Brain pericyte (primary cell): ENCODE measurements at places on chromosomes 2 and 18.

DNA sequence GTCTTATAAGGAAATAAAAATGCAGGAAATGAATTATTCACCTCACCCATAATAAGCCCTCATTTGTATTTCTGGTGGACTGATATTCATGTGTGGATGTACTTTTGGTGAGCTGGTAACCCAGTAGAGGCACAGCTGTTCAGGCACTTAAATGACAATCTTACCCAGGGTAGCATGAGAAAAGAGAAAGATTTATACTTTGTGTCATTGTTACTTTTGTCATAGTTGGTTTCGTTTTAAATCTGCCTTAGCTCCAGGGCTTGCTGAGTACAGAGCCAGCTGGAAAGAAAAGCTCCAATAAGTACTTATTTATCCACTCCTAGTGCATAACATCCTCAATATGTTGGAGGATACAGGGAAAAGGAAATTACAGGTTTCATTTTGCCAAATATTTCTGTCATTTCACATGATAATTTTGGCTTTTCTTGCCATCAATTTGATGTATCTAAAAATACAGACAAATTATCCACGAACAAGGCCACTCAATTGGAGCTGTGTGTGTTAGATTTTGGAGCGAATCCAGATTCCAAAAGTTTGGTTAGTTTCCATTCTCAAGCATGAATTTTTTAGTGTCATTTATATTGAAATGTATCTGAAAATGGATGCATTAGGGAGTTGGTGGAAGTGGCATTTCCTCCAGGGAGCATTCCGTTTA is 1276.1 kb upstream of the FAM98A start:
- no peak for DNase-seq

DNA sequence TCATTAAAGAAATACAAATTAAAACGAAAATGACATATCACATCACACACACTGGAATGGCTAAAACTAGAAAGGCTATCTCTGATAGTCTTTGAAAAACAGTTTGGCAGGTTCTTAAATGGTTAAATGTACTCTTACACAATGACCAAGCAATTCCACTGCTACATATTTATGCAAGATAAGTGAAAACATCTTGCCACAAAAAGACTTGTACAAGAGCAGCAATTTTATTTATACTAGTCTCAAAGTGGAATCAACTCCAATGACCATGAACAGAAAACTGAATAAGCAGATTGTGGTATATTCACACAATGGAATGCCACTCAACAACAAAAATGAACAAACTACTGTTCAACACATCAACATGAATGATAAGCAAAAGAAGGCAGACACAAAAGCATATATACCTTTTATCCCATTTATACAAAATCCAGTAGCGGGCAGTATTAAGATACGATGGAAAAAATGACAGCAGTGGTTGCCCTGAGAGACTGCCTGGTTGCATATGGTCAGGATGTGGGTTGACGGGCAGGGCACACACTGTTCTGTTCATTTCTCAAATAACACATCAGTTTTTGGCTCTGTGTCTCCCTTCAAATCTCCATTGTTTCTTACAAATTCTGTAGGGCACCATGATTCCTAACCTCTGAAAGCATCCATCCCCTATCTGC is 25.4 kb downstream of the SP100 start:
- DNase-seq = no peak

DNA sequence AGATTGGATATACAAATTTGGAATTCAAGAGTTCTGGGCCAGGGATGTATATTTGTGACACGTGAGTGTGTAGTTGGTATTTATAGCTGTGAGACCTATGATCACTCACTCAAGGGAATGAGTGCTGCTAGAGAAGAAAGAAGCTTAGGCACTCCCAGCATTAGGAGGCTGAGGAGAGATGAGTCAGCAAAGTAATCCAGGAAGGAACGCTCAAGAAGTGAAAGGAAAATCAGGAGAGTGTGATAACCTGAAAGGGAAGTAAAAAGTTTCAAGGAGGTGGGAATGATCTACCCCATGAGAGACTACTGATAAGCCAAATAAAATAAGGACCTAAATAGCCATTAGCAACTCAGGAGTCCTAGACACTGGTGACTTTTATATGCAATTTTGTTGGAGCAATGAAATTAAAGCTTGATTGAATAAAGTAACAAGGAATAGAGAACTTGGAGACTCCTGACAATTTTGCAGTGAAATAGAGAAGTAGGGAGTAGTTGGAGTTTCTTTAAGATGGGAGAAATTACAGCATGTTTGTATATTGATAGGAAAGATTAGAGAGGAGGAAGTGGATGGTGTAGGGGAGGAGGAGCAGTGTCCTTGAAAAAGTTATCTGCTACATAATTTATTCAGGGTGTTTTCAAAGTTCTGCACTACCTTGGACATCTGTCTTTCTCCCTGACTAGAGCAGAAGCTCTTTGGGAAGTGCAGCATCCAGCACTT is 89.9 kb downstream of the UBE2E3 start:
- DNase-seq = no peak

GRCh38 chr2:64992990-64993389 is 3.8 kb downstream of the SLC1A4 start:
- DNase-seq = no peak

GRCh38 chr2:221708902-221709301 is 136.8 kb upstream of the EPHA4 start:
- DNase-seq = no peak

GRCh38 chr18:69980509-69980908 is 32.8 kb upstream of the CD226 start:
- no peak for DNase-seq

DNA sequence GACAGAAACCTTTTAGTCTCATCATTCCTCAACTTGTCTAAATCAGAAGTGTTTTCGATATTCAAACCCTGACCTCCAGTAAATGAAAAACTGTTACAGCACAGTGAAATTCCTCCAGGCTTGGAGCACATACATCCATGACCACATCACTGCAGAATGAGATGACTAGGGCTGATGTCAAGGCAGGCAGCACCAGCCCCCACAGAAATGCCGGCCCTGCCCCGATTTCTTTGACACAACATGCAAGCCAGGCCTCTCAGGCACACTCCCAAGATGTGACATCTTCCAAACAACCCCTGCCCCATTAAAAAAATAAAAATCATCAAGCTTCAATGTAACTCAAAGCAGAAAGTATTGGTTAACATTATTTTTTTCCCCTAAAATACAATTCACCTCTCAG is 103.3 kb downstream of the CTAGE1 start:
- DNase-seq = no peak

DNA sequence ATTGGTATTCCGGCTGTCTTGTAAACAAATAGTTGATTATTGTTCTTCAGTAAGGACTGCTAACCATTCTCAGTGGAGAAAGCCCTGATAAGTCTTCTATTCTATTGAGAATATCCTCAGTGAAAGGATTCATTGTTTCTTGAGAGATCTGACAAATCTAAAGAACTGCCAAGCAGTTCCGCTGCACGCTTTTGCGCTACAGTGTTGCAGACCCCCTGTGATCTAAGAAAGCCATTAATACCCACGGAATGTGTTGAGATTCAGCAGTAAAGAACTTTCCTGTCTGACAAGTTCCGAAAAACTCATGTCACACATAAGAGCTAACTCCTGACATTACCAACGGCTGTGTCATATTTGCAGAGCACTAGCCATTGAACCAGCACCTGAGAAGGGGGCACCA is 63.8 kb downstream of the ZNF236 start:
- DNase-seq = no peak

DNA sequence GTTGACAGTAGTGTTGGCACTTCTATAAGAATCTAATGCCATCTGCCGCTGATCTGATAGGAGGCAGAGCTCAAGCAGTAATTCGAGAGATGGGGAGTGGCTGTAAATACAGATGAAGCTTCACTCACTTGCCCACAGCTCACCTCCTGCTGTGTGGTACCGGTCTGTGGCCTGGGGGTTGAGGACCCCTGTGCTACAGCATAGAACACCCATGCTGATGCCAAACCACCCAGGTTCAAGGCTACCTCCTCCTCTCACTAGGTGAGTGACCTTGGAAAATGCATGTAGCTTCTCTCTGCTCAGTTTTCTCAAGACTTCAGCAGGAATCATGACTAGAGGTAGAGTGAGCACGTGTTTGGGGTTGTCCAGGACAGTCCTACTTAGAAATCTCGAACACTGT is 263.4 kb downstream of the SH3BP4 start:
- no peak for DNase-seq
